ENCODE measurements at places on chromosomes 2 and 18.

DNA sequence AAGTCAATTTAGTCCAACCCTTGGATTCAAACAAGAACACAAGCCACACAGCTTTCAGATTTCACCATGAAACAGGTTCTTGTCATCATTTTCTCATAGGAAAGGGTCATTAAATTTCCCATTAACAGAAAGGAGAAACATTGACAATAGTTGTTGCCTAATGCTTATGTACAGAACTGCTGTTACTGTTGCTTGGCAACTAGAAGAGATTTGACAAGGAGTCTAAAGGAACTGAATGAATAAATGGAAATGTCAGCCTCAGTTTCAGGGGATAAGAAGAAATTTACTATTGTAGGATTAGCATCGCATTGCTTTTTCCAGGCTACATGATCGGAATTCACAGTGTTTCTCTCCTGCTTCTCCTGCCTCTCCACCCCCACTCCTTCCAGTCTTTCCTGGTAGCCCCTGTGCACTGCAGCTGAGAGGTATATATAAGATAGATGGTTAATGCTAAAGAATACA lies 90.3 kb downstream of the SPATS2L start:
- H3K4me1 ChIP-seq = no peaks in the 10 kb centered on the region
- no peak for DNase-seq
- no peaks in the 10 kb centered on the region for H3K36me3 ChIP-seq
- H3K27ac ChIP-seq = no peak overlapping the region
- H3K4me3 ChIP-seq = no peak overlapping the region

GRCh38 chr2:120278901-120279300 lies 26.2 kb downstream of the RALB start:
- no peaks in the 10 kb centered on the region for H3K4me1 ChIP-seq
- no peak overlapping the region for H3K27ac ChIP-seq
- H3K36me3 ChIP-seq = no peaks in the 10 kb centered on the region
- no peaks in the 10 kb centered on the region for H3K27me3 ChIP-seq
- DNase-seq = no peak

DNA sequence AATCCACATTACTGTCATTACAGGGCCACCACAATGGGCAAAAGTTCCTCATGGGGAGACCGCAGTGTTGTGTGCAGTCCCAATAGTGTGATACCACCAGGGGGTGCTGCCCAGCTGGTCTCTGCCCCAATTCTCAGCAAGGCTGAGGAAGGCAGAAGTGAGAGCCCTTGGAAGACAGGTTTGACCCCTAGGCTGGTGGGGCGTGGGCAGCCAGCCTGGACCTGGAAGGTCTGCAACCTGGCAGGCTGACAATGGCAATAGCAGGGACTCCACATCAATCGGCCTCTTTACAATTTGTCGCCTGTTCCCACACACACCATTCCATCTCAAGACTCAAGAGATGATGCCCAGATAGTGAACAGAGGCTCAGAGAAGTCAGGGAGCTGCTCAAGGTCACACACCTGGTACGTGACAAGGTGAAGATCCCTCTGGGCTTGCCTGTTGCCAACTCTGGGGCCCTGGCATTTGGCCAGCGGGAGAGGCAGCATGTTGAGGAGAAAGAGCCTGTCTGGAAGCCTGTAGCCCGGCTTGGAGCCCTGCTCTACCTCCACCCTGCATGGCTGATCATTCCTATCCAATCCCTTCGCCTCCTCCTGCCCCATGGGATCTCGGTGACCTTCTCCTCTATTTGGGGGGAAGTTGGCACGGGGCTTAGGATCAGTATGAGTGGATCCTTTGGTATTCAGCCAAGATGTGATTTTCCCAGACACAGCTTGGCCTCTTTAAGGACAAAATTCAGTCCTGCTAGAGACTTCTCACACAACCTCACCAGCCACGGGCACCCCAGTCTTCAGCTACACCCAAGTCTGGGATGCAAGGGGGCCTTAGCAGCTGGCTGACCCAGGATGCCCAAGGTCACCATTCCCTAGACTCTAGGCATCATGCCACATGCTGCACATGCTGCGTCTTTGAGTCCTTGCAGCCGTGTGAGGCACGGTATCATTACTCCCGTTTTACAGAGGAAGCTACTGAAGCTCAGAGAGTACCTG lies 2.9 kb upstream of the ATOH8 start:
- peaks cover 51% of the 10 kb centered on the region for H3K4me1 ChIP-seq
- peak overlapping the region; percentile 60 for H3K27ac ChIP-seq
- DNase-seq = peak; percentile 83

DNA sequence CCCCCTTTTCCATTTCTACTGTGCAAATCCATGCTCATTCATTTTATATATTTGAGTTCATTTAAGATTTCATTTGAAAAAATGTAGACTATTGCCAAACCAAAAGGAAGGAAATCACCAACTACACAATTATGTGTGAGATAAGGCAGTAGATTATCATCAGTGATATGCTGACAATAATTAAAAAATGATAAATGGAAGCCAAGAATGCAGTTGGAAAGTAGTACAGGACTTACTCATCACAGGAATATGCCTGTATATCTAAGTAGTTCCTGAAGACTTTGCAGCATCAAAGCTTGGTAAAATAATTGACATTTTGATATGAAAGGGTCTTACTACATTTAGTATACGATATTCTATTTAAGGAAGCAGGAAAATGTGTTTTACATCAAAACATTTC lies 166.1 kb upstream of the OTX1 start:
- no peak overlapping the region for H3K27ac ChIP-seq
- no peaks in the 10 kb centered on the region for H3K27me3 ChIP-seq
- no peak overlapping the region for H3K4me3 ChIP-seq
- no peak for DNase-seq

DNA sequence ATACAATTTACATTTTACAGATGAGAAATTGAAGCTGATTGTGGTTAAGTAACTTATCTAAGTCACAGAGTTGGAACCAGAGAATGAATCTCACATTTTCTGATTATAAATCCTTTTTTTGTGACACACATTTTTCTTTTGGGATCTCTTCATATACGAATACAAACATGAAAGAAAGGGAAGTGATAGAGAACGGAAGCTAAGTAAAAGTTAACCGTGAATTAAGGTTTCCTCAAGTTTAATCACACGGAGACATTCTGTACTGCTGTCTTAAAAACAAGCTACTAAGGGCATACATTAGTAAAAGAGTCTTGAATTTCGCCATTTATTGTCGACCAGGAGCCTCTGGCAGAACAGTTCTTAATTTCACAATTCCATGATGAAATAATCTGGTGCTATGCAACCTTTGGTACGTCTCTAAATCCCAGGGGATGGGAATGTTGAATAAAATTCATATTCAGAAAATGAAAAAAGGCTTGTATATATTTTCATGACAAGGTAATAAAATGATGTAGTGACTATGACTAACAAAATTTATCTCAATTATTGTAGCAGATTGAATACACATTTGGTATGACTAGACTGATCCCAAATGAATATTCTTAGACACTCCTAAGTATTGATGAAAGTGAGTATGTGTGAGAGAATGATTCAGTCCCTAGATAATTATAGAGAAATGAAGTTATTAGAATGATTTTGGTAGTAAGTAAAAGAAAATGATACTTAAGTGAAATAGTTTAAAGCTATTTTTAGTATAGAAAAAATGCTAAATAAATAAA lies 40.3 kb upstream of the ZSWIM2 start:
- no peaks in the 10 kb centered on the region for H3K27me3 ChIP-seq
- no peaks in the 10 kb centered on the region for H3K4me1 ChIP-seq
- no peaks in the 10 kb centered on the region for H3K36me3 ChIP-seq
- H3K27ac ChIP-seq = no peak overlapping the region
- no peak for DNase-seq

DNA sequence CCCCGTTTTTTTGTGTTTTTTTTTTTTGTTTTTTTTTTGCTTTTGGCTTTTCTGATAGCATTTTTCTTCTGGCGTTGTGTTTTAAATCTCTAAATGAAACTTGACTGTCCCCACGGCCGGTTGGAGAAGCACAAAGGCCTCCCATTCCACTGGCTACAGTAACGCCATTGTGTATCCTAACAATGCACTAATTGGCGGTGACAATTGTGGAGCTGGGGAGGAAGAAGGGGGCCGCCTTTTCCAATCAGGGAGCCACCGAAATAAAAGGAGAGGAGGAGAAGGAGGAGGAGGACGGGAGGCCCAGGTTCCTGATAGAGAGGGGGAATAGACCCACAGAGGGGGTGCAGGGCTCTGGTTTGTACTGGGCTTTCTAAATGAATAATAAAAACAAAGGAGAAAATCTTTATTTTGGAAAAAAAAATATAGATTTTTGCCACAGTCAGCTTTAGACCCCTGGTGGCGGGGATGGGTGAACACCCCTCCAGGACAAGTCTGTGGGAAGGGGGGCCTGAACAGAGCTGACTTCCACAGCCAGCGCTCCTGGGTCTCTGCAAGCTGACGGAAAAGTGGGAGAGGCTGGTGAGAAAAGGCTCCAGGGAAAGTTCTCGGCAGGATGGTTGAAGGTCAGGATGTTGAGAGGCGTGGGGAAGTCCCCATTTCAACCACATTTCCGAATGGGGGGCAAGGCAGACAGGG lies 43.7 kb upstream of the FZD5 start:
- H3K27me3 ChIP-seq = no peaks in the 10 kb centered on the region
- H3K27ac ChIP-seq = no peak overlapping the region
- H3K4me3 ChIP-seq = no peak overlapping the region
- H3K4me1 ChIP-seq = peaks cover 11% of the 10 kb centered on the region

GRCh38 chr2:10366601-10367270 lies 64.0 kb downstream of the HPCAL1 start:
- no peaks in the 10 kb centered on the region for H3K36me3 ChIP-seq
- H3K4me3 ChIP-seq = no peak overlapping the region
- H3K27ac ChIP-seq = no peak overlapping the region
- no peaks in the 10 kb centered on the region for H3K27me3 ChIP-seq
- peaks cover 33% of the 10 kb centered on the region for H3K4me1 ChIP-seq

DNA sequence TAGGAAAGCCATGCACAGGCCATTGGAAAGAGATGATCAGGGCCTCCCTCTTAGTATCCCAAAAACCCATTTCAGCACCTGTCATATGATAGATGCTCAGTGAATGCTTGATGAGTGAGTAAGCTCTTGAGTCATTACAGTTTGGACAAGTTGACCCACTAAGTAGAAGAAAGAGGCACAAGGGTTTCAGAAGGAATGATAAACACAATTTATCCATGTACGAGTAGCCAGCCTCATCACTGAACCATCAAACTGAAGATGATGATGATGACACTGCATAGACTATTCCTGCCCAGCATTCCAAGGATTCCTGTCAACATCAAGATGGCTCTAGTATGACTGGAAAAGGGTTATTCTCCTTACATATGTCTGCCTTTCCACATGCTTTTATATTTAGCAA lies 596.0 kb downstream of the BCL11A start:
- H3K4me3 ChIP-seq = no peak overlapping the region
- DNase-seq = no peak
- no peak overlapping the region for H3K27ac ChIP-seq
- H3K27me3 ChIP-seq = no peaks in the 10 kb centered on the region

- H3K27ac ChIP-seq = no peak overlapping the region
- no peaks in the 10 kb centered on the region for H3K36me3 ChIP-seq
- no peaks in the 10 kb centered on the region for H3K27me3 ChIP-seq
- H3K4me1 ChIP-seq = no peaks in the 10 kb centered on the region
- no peak overlapping the region for H3K4me3 ChIP-seq
Observed at GRCh38 chr2:112614201-112614840, 29.9 kb downstream of the CHCHD5 start.

DNA sequence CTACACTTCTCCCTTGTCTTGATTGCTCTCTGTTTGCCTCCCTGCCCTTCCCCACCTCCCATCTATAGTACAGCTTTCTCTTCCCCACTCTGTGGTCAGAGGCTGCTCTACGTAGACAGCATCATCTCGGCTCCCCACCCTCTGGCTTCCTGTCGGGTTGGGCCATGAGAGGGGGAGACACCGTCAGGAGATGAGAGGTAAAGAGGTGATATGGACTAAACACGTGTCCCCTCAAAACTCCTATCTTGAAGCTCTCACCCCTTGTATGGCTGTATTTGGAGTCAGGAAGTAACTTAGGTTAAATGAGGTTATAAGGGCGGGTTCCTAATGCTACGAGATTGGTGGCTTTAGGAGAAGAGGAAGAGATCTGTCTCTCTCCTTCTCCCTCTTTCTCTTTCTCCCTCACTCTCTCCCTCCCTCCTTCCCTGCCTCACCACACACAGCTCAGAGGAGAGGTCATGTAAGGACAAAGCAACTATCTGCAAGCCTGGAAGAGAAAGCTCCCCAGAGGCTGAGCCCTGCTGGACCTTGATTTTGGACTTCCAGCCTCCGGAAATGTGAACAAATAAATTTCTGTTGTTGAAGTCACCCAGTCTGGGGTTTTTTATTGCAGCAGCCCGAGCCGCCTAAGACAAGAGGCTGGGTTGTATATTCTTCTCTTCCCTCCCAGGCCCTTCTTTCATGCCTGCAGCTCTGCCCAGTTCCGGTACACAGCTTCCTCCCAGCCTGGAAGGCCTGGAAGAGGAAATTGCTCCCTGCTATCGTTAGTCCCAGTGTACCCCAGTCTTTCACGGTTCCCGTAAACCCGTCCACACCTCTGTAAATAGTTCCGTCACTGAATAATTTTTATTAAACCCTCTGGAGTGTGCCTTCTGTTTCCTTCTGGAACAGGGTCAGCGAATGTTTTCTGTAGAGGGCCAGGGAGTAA lies 138.0 kb downstream of the AKAIN1 start:
- DNase-seq = no peak
- no peak overlapping the region for H3K27ac ChIP-seq
- H3K4me1 ChIP-seq = no peaks in the 10 kb centered on the region
- no peaks in the 10 kb centered on the region for H3K27me3 ChIP-seq

DNA sequence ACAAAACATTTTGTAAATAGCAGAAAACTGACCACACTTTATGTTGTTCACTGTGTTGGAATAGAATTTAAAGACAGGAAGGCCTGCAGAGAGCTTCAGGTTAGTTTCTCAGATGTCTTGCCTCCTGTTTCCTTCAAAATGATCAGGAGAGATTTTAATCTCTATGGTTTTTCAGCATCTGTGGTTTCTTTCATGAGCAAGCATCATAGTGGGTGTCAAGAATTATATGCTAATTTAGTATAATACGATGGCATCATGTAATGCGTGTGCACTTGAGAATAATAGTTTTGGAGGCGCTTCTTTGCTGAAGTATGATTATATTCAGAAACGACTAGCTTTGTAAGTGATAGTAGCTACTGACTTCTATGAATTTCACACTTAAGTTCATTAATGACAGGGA lies 149.9 kb downstream of the PLCL1 start:
- H3K27ac ChIP-seq = no peak overlapping the region
- no peaks in the 10 kb centered on the region for H3K27me3 ChIP-seq
- H3K36me3 ChIP-seq = no peaks in the 10 kb centered on the region
- H3K4me1 ChIP-seq = no peaks in the 10 kb centered on the region
- no peak for DNase-seq

GRCh38 chr2:64250751-64251423 lies 106.7 kb upstream of the PELI1 start:
- no peak overlapping the region for H3K4me3 ChIP-seq
- no peaks in the 10 kb centered on the region for H3K36me3 ChIP-seq
- H3K27me3 ChIP-seq = no peaks in the 10 kb centered on the region
- H3K27ac ChIP-seq = no peak overlapping the region
- DNase-seq = no peak

GRCh38 chr2:88596141-88596830 lies 31.0 kb downstream of the EIF2AK3 start:
- peaks cover 17% of the 10 kb centered on the region for H3K4me1 ChIP-seq
- no peak overlapping the region for H3K27ac ChIP-seq
- no peak for DNase-seq
- no peaks in the 10 kb centered on the region for H3K27me3 ChIP-seq
- no peak overlapping the region for H3K4me3 ChIP-seq

Measured in thyroid gland (tissue), 4 donors.